ENCODE measurements at places on chromosomes 5 and 9.

DNA sequence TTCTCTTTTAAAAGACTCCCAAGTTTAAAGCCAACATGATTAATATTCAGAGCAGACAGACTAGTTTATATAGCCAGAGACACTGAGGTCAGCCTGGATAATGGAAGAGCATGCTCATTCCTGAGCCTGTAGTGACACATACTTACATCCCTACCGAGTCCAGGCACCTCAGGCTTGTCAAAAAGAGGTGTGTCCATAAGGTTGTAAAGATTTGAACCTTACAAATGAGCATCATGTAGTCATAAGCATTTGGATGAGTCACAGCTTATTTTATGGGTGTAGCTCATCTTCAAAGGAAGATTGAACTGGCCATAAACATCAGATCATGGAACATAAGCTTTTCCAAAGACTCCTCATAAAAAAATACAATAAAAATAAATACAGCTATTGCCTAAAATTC, 333.5 kb downstream of the EFNA5 start:
- no peak for DNase-seq

DNA sequence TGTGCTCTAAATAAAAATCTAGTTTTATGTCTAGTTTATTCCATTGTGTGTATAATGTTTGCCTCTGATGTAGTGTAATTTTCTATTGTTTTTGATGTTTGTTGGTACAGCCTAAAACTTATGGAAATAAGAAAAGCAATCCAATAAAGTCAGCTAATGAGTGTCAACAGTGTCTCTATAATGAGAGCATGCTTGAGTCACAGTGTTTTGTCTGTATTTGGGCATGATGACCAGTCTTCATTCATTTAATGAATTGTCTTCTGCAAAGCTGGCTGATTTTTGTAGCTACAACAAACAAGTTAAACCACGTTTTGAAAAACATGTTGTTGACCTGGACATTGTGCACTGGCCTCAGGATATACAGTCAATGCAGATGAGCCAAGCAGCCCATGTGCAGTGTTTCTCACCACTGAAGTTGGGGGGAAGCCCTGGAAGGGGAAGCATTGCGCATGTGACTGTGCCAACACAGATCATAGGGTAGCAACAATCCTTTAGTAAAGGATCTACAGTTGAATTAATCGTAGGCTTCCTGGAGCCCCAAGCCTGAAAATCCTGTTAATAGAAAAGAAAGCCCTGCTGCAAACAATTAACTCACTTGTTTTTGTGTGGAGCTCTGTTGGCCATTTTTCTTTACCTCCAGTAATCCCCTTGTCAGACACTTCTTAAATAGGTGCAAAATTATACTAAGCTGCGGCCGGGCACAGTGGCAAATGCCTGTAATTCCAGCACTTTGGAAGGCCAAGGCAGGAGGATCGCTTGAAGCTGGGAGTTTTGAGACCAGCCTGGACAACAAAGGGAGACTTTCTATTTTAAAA, 88.0 kb downstream of the INIP start:
- DNase-seq, result no peak

GRCh38 chr9:128078504-128079434, 10.7 kb downstream of the SLC25A25 start:
- peak; percentile 45 for DNase-seq

DNA sequence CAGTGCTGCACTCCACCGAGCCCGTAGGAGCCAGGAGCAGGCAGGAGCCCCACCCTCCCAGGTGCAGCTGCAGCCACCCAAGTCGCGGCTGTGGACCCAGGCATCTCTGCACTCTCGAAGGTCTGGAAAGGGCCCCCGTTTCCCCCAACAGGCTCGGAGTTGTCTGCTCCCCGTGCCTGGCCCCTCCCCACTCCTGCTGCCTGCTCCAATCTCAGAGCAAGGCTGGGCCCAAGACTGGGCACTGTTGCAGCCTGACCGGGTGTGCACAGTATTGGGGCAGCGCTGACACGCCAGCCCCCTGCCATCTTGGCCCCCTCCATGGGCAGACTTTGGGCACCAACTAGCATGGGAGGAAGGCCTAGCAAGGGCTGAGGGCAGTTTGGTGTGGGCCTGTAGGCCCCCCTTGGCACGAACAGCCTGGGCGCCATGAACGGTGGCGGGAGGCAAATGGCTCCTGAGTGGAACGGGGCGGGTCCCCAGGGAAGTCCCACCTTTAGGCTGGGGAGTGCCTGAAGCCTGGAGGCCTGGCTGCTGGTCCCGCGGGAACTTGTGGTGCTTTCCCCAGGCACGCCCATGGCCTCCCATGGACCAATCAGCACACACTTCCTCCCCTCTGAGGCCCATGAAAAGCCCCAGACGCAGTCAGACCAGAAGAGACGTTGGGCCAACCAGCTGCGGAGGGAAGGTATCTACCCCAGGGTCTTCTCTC, 60.4 kb downstream of the PSAT1 start:
- no peak for DNase-seq

DNA sequence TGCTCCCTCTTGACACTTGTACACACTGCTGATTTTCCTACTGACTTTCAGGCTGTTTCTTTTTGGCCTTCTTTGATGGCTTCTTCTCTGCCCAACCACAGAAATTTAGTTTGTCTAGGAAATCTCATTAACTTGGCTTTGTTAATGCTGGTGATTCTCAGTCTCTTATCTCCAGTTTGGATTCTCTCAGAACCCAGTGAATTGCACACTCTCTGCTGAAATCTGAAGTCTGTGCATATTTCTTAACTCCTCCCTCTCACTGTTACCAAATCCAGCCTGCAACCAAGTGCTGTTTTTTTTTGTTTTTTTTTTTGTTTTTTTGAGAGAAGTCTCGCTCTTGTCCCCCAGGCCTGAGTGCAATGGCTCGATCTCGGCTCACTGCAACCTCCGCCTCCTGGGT, 117.2 kb downstream of the CDC42SE2 start:
- DNase-seq, result peak; percentile 4

GRCh38 chr9:95316794-95317118, 753 bp downstream of the FANCC start:
- peak; percentile 32 for DNase-seq

GRCh38 chr9:20561531-20561930, 60.8 kb downstream of the MLLT3 start:
- no peak for DNase-seq

DNA sequence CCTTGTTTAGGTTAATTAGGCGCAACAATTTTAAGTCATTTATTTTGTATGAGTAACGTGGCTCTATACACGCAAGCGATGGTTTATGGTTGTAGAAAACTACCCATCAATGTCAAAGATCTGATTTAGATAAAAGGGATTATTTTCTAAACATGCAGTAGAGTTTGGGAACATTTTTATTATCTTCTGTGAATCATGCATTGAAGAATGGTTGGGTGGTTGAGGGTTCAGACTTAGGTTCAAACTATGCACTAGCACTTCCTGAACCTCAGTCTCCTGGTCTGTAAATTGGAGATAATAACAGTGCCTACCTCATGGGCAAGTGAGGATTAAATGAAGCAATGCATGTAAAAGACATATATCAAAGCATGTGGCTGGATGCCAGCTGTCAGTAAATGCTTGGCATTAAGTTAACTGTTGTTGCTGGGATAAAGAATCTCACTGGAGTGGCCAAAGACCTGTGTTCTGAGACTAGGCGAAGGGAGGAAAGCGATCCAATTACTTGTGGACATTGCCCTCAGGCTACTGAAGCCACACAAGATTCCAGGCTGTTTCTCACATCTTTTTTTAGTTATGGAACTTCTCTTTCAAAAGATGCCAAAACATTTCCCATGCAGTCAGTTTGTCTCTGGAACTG, 1.1 kb upstream of the OTULINL start:
- no peak for DNase-seq

- DNase-seq, result no peak
Observed at GRCh38 chr5:95238560-95239325, 46.2 kb downstream of the MCTP1 start.

- DNase-seq, result no peak
Observed at GRCh38 chr9:72680593-72681282, 159.3 kb downstream of the TMC1 start.

DNA sequence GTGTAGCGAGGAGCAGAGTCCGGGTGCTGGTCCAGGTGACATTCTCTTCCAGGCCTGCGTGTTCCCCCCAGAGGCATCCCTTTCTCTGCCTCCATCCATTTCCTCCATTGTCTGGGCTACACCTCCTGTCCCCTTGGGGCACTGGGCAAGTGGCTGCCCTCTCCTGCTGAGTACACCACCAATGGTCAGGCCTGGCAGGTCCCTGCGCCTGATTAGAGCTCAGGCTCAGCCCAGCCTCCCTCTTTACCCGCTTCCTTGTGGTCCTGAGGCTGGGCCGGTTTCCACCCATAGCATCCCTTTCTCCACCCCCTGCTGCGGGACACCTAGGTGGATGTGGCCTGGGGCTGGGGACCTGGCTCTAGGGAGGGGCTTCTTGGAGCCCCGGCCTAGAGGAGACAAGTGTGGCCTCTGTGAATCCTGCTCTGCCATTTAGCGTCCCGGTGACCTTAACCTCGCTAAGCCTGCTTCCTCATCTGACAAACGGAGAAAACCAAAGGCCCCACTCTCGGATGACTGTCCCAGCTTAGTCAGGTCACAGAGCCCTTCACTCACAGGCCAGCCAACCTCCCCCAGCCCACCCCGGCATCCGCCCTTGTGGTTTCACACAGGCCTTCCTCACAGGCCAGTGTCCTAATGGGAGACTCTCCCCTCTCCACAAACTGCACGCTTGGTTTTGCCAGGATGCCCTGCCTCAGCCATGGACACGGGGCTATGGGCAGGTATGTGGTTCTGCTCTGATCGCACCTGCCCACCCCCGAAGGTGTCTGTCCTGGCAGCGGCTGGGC, 12.9 kb downstream of the DOLPP1 start:
- DNase-seq, result no peak

DNA sequence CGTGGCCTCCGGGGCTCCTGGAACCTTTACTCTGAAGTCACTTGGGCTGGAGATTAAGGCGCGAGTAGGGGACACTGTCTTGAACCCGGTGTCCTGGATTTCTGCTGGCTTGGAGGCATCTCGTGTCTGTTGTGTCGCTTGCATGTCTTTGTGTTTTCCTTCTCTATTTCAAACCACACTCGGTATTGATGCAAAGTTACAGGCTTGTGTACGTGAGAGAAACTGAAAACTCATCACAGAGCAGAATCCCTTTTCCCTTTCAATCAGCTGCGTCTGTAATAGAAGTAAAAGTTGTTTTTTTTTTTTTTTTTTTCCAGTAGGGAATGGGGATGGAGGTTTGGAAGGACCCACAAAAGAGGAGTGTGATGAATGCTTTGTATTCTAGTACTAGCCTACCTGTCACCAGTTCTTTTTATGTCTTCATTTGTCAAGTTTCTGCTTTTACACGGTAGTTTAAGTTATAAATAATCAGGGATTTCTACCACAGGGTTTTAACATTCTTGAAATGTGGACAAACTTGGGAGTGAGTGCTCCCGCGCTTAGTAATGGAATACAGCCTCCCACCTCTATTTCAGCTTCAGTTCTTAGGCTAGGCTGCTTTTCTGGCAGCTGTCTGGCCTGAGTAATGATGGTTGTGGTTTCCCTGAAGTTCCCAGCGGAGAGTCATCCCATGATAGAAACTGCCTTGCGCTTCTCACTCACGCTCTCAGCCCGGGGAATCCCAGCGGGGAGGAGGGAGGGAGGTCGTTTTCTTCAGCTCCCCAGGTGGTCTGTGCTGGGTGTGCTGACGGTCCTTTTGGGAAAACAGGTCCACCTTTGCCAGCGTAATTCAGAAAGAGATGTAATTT, 763 bp downstream of the TJP2 start:
- DNase-seq, result no peak

DNA sequence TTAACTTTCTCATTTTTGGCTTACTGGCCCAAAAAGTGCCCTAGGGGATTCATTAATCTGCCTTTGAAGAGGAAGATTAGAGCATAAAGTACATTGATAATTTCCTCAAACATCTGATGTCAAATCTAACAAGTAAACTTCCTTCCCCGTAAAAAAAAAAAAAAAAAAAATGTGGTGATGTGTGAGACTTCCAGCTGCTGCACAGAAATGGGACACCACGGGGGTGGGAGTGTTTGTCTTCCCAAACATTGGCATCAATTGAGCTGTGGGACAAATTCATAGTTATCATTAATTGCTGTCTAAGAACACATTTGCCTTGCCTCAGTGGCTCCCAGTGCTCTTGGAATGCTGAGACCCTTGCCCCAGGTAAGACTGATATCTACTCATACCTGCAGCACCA, 149.6 kb downstream of the ADAMTS12 start:
- no peak for DNase-seq

GRCh38 chr5:59125011-59125961, 542.4 kb downstream of the RAB3C start:
- DNase-seq, result no peak

DNA sequence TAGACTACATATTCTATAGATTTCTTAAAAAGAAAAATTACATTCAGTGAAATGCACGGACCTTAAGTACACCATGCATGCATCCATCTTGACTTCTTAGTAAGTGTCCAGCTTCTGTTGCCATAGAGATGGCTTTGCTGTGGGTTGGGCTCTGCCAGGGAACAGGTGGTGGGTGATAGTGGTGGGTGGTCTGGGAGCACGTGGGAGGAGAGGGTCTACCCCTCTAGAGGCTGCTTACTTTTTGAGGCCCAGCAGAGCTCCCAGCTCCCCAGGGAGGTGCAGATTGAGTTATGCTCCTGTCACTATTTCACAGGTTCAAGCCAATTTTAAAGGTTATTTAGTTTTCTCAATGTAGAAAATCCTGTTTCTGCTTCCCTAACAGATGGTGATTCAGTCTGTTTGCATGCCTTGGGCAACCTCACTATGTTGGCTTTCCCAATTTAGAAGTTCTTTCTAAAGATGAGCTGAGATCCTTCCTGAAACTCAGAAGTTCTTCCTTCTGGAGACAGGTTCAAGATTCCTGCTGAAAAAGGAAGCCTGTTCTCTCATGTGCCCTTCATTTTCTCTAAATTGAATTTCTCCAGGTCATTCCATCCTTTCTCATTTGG, 107.4 kb upstream of the LHFPL2 start:
- DNase-seq, result no peak

GRCh38 chr5:82351754-82352145, 73.6 kb upstream of the RPS23 start:
- no peak for DNase-seq

DNA sequence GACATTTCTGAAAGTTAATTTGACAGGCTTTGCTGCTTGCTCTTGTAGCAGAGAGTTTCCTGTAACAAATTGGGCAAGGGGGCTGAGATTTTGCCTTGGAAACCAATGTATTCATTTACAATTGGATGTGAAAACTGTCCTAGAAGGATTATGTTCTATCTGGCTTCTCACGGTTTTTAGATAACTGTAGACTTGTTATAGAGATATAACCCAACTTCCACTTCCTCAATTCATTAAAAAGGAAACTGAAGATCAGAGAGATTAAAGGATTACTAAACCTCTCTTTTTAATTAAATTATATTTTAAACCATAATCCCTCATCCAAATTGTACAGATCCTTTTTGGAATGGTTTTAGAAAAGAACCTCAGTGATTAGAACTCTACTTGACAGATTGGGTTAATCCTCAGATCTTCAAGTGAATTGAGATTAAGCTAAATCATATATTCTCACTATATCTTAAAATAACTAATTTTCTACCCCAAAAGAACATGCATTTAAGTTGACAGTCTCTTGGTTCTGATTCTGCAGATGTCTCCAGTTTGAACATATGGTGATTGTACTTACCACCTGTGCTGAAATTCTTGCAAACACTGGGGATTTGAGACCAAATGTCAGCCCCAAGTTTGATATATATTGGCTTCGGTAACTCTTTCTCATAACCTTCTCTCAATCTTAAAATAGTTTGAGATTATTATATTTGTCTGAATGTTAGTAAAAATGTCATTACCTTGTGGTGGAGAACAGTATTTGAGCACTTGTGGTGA, 130.1 kb upstream of the C9orf72 start:
- peak; percentile 34 for DNase-seq

- no peak for DNase-seq
Observed at GRCh38 chr9:1709347-1709746, 305.8 kb upstream of the SMARCA2 start.
